B cell (primary cell): ENCODE measurements at places on chromosomes 1 and 21. TPM values are rescaled to one million over a fixed set of nuclear protein-coding genes. Genes with fewer than 3 reads are reported as not detected.

GRCh38 chr1:53246261-53247134 lies 8.2 kb upstream of the MAGOH start:
- DNase-seq = no peak

DNA sequence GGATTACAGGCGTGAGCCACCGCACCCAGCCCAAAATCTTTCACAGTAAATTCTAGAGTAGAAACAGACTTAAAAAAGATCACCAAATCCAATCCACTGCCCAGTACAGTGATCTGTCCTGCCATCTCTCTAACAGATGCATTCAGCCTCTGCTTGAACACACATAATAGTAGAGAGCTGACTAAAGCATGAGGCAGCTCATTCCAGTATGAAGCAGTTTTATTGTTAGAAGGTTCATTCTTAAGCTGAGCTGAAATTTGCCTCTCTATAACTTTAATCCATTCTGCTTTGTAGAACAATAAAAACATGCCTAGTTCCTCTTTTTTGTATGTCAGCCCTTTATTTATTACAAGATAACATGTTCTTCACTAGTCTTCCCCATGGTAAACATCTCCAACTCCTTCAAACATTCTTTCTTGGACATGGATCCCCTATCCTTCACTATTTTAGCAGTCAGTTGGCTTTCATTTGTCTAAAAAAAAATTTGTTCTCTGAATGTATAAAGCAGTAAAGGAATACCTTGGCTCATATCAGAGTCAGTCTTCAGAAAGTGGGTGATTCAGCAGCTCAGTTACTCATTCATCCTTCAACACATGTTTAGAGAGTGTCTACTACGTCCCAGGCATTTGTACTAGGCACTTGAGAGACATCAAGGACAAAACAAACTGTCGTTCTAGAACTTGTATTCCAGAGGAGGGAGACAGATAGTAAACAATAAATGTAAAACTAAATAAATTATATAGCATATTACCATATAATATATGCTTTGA lies 10.7 kb upstream of the PTBP2 start:
- DNase-seq = no peak

Gene RCC2
- 76.9 TPM in 2 replicates for total RNA-seq

DNA sequence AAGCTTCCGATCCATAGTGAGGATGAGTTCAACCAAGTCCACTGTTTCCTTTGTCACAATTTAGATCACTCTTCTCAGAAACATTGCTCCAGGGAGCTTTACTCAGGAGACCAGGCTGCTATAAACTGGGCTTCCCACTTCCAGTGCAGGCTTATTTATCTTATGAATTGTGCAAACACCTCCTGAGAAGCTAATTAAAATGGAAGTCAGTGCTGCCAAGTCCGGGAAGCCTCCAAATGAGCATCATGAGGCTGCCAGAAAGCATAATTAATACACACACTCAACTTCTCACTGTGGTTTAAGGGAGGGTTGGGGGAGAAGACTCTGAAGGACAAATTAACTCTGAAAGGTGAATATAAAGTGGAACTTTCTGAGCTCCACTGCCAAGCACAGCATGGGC lies 145.0 kb upstream of the SGIP1 start:
- no peak for DNase-seq

- DNase-seq = peak; percentile 6
Observed at GRCh38 chr1:182149411-182149965, 88.0 kb upstream of the ZNF648 start.

GRCh38 chr1:36508257-36508656 lies 25.5 kb upstream of the CSF3R start:
- no peak for DNase-seq

Gene DCDC2B
- total RNA-seq = not detected in 2 replicates

DNA sequence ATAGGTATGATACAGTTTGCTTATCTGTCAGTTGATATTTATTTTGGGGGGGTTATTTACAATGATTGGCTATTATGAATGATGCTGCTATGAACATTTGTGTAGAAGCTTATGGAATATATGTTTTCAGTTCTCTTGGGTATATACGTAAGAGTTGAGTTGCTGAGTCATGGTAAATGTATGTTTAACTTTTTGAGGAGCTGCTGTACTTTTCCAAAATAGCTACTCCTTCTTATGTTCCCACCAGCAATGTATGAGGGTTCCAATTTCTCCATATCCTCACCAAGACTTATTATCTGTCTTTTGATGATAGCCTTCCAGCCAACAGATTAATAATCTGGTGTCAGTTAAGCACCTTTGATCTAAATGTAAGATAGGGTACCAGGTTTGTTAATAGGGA lies 11.9 kb downstream of the SOAT1 start:
- DNase-seq = no peak

GRCh38 chr21:45411810-45412206 lies 6.8 kb downstream of the COL18A1 start:
- DNase-seq = no peak

Gene KRTAP12-2
- not detected in 2 replicates for total RNA-seq

- DNase-seq = no peak
Observed at GRCh38 chr1:184023171-184023570, 14.4 kb downstream of the COLGALT2 start.

Gene VWA5B1
- not detected in 2 replicates for total RNA-seq

DNA sequence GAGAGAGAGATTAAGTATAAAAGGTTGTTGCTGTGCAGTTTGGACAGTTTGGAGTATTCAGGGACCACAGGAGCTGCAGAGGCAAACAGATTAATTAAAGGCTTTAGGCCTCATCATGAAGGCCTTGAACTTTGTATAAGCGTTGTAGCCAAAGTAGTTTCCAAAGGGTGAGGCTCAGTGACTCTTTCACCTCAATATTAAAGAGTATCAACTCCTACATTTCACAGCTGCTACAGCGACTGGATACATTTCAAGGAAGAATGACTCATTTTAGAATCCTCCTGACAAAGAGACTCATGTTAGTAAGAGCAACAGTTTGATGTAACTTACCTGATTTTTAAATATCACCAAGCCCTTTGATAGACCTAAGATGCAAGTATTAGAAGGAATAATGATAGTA lies 355.5 kb downstream of the HLX start:
- no peak for DNase-seq

- no peak for DNase-seq
Observed at GRCh38 chr21:45093035-45093532, 18.7 kb downstream of the ADARB1 start.

Gene BRINP3
- total RNA-seq = not detected in 2 replicates

Gene KRTAP19-4
- total RNA-seq = not detected in 2 replicates

Gene C8A
- total RNA-seq = not detected in 2 replicates

Gene GNB1
- 249 and 291 TPM in 2 replicates for total RNA-seq

- peak; percentile 79 for DNase-seq
Observed at GRCh38 chr1:28775121-28775942, 36.6 kb upstream of the OPRD1 start.

DNA sequence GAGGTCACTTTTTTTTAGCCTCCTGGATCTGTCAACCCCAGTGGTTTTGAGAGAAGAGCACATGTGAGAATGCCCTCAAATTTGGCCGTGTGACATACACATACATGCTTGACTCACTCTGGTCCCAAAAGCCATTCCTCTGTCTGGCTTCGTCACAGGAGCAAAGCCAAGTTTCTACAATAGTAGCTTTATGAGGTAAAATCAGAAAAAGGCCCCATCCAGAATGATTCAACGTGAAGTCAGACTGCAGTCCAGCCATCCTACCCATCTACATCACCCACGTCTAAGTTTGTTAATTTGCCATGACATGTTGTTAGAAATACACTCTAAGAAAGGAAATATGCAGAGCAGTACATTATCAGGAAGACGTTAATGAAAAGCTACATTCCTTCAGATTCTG lies 245.2 kb downstream of the SDCCAG8 start:
- DNase-seq = no peak

DNA sequence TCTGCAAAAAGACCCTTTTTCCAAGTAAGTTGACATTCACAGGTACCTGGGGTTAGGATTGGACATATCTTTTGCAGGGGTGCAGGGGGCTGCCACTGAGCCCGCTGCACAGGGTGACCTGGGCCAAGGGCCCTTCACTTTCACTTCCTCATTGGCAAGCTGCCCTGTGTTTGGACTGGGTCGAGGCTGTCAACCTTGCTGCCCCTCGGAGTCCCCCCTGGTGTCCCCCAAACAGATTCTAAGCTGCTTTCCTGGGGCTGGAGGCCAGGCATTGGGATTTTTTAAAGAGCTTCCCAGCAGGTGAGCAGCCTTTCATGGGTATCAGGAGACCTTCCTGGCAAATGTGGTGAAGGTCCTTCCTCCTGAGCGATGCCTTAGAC lies 7.9 kb upstream of the UMODL1 start:
- DNase-seq = peak; percentile 75

- no peak for DNase-seq
Observed at GRCh38 chr1:173758980-173759379, 44.2 kb downstream of the KLHL20 start.

DNA sequence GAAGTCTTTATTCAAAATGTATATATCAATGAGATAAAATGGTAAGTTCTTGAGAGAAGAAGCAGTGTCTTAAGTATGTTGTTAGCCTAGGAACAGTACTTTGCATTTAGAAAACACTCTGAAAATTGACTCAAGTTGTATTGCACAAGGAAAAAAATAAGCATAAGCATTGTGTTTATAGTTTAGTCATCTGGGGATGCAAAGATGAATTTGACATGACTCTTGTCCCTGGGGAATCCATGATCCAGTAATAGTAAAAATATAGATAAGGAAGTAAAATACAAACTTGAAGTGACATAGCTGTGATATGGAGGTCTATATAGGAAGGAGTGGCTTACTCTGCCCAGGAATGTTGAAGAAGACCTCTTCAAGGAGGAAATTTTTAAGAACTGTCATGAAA lies 185.0 kb upstream of the PTBP2 start:
- DNase-seq = no peak

GRCh38 chr1:163770265-163770664 lies 448.5 kb downstream of the NUF2 start:
- no peak for DNase-seq

- DNase-seq = no peak
Observed at GRCh38 chr21:41630917-41631316, 123.0 kb upstream of the TMPRSS2 start.

Gene HEYL
- total RNA-seq = 0.10 and 0.12 TPM in 2 replicates

DNA sequence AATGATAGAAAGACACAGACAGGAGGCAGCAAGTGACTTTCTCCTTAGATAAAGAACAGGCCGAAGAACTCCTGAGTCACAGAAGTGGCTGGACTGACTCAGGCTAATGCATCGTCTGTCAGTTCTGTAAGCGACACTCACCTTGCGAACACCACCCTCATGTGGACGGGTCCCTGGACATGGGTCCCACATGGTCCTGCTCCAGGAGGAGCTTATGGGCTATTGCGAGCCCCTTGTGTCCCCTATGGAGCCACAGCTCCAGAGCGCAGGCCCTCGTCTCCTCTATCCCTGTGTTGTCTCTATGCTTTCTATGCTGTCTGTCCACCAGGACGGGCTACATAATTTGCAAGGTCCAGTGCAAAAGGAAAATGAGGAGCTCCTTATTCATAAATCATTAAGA lies 85.8 kb downstream of the TRABD2B start:
- no peak for DNase-seq

- DNase-seq = no peak
Observed at GRCh38 chr1:236864996-236865817, 70.1 kb downstream of the MTR start.

Gene S100A7A
- not detected in 2 replicates for total RNA-seq

DNA sequence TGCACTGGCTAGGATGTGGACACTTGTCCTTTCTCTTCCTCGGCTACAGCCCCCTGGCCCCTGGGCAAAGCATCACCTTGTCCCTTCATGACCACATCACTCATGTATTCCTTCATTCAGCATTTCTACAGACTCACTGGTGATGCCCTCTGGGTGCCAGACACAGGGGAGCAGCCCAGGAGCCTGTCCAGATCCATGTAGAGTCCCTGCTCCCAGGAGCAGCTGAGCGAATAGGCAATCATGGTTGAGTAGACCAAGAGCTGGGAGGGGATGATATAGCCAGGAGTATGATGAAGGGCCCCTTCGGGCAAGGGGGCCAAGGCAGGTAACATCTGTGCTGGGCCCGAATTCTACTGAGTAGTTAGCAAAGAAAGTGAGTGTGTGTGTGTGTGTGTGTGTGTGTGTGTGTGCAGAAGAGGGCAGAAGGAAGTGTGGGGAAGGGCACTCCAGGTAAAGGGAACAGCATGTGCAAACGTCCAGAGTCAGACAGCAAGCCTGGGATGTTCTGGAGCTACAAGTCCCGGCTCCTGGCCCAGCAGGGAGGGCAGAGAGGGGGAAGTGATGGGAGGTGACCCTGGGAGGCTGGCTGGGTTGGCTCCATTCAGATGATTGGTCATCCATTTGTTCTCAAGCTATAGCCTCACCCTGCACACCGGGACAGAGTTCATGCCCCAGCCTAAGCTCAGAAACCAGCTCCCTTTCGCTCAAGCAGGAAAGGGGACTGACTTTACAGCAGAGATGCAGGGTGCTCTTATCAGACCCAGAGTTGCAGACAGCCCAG lies 21.0 kb upstream of the PIK3CD start:
- DNase-seq = peak; percentile 73

DNA sequence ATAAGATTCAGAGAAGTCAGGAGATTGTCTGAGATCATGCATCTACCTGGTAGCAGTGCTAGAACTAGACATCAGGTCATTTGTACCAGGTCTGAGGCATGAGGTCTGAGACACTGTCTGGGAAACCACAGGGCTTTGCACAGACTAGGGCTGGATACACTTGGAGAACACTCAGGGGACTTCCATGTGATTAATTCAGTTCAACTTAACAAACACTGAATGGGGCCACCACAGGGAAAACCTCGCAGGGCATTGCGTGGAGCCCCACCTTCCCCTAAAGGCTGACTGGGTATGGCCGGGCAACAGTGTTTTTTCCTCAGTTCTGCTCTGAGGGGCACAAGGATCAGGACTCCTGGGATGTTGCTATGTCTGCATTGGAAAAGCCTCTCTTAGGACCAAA lies 86.5 kb upstream of the WARS2 start:
- DNase-seq = no peak

Gene VAMP4
- total RNA-seq = 17.5 and 21.8 TPM in 2 replicates

Gene HES3
- not detected in 2 replicates for total RNA-seq

GRCh38 chr1:223364685-223365382 lies 858 bp upstream of the SUSD4 start:
- DNase-seq = no peak

DNA sequence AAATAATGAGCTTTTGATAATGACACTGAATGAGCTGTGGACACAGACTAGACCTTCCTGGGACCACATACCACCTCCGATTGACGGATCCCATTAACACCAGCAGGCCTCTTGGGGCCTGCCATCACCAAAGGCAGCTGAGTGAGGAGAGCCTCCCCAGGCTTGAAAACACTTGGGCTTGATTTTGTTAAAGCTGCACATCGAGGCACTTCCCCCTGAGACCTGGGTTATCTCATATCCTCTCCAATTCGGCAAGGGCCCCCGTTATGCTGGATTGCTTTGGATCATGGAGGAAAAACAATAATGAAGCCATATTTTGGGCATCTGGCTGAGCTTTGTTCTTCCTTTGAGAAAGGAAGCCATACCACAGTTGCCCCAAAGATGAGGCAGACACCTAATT lies 143.0 kb downstream of the AJAP1 start:
- DNase-seq = no peak

GRCh38 chr21:25788677-25789076 lies 53.9 kb downstream of the GABPA start:
- DNase-seq = no peak

Gene TNNI3K
- total RNA-seq = 0.52 TPM in 1 of 2 replicates, not detected in the other

Gene NBPF12
- 43.6 and 44.8 TPM in 2 replicates for total RNA-seq

GRCh38 chr21:22476214-22476613 lies 1478.0 kb downstream of the NCAM2 start:
- DNase-seq = no peak
